Activated CD4-positive, alpha-beta T cell treated with anti-CD3 and anti-CD28 coated beads, Interleukin-2, amount 50 U/mL, for 1 hour (primary cell): ENCODE measurements at places on chromosomes 13 and 19.

DNA sequence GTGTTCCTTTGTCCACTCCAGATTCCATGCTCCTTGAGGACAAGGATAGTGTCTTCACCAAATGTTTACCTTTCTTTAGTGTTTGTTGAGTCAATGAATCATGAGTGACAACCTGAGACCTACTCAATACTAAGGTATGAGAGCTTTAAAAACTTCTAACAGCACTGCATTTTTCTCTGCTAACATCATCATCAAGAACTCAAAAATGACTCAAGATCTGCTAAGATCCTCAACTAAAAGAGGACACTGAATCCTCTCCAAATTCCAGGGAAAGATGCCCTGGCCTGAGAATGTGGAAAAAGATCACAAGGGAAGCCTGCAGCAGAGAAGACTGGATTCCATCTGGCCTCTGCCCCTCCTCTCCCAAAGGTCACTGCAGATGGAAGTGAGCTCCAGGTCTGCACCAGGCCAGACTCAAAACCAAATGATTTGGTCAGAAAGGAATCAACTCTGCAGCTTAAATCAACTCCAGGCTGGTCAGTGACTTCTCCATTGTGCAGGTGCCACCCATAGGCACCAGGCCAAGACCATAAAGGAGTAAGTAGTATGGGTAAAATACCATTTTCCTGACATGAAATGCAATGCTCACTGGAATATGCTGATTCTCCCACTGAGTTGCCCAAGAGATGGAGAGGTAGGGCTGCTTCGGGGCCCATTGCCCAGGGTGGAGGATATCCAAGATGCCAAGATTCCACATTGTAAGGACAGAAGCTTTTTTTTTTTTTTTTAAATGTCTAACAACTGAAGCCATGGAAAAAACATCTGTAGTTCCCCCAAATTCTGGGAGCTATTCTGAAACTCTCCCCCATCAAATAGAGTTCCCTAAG lies 89.5 kb upstream of the DOCK9 start:
- DNase-seq, result no peak

DNA sequence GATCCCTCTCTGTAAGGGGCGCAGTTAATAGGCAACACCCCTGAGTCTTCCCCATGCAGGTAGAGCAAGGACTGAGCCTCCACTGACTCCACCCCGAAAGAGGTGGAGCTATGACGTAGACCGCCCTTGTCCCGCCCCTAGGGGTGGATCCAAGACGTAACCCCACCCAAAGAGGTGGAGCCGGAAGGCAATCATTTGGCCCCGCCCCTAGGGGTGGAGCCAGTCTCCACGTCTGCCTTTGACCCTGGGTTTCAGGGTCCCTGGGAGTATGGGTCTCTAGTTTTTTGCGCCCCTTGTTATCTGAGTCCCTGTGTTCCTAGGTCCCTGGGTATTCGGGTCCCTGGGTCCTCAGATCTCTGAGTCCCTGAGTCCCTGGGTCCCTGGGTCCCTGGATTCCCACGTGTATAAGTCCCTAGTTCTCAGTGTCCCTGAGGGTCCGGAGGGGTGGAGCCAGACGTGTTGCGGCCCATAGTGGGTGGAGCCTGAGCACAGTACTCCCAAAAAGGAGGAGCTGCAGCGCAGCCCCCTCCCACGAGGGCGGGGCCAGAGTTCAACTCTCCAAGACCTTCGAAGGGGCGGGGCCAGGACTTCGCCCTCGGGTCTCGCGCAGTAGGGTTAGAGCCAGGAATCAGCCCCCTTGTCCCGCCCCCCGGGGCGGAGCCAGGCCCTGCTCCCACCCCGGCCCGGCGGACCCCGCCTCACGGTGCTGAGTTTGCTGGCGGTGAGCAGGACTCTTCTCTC lies 5.3 kb downstream of the DENND1C start:
- DNase-seq, result peak; percentile 66

GRCh38 chr19:718991-719512 lies 10.3 kb downstream of the PALM start:
- DNase-seq, result no peak

DNA sequence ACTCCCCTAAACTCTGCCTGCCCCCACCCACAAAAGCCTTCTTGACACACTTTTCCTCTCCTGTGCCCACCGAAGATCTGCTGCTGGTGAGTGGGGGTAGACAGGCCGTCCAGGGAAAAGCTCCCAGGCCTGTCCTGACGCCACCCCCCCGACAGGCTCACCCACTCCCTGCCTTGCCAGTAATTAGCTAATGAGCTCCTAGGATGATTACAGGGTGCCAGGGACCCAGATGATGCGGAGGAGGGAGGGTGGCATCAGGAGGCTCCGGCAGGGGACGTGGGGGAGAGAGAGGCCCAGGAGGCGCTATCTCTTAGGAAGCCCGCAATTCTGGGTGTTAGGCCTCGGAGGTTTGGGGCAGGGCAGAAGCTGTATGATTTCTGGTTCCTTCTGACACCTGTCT lies 27.0 kb downstream of the MARK4 start:
- no peak for DNase-seq

DNA sequence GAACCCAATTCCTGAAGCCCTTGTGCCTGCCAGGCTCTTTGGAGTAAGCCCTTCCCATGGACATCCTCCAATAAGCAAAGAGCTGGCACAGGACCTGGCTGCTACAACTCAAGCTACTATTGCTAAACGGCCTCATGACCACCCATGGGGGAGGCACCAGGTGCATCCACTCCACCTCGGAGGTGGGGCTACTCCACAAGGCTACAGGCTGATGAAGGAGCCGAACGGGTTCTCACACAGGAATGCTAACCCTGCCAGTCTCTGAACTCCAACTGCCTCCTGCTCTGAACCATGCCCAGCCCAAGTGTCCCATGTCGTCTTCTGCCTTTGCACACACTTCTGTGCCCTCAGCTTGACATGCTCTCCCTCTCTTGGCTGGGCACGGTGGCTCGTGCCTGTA lies 10.0 kb downstream of the SYMPK start:
- DNase-seq, result no peak

GRCh38 chr13:26821672-26822071 lies 61.1 kb upstream of the GPR12 start:
- DNase-seq, result no peak

GRCh38 chr19:17346109-17346671 lies 8.8 kb downstream of the GTPBP3 start:
- peak; percentile 76 for DNase-seq

DNA sequence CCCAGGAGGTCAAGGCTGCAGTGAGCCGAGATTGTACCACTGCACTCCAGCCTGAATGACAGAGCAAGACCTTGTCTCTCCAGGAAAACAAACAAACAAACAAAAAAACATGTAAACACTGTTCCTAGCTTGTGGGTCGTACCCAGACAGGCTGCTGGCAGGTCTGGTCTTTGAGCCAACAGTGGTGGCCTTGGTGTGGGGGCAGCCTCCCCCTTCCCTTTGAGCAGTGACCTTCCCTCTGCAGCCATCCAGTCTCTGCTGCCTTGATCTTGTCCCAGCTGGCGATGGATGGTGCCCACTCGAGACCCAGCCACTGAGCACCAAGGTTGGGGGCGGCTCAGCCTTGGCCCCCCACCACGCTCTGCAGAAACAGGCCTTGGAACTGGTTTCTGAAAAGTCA lies 143.3 kb downstream of the KDM4B start:
- DNase-seq, result no peak
